ENCODE measurements at places on chromosomes 1 and 21.

GRCh38 chr1:224783006-224783651 is 146.3 kb upstream of the DNAH14 start:
- no peak for DNase-seq

DNA sequence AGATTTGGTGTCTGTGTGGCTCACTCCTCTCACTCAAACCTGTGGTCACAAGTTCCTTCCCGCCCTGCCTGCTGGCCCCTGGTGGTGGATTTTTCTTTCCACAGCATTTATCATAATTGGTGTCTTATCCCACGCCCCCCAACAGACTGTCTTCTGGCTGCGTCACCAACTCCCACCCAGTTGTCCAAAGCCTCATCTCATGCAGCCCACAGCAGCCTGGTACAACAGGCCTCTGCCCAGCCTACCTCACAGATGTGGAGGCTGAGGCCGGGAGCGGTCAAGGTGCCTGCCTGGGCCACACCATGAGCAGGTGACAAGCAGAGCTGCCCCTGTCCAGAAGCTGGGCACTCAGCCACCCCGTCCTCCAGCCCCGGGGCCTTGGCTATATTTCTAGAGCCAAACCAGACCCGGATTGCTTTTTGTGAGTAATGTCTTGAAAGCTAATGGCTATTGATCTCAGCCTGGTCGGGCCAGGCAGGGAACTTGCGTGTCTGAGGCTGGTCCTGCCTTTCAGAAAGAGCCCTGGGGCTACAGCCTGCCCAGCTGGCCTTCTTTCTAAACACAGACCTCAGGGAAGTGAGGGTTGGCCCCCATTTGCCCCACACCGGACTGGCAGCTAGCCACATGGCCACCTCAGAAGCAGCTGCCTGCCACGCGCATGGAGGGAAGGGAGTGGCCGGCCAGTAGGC is 2.6 kb downstream of the KCNAB2 start:
- DNase-seq, result no peak

- DNase-seq, result no peak
These were observed 7.5 kb downstream of the MX1 start for GRCh38 chr21:41433566-41433965.

DNA sequence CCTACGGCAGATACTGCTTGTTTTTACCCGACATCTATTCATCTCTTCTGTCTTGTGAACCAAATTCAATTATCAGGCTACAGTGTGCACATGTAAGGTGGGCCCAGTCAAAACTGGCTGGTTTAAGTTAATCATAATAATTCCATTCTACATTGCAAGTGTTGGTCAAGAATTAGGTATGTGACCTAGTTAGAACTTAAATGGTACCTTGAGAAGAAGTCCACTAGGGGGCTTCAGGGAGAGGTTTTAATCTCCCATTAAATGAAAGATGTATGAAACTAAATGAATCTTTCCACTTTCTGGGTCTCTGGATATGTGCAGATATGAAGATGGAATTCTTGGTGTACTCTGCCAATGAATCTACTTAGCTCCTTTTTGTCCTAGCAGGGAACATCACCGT is 187.1 kb downstream of the CDC42BPA start:
- no peak for DNase-seq

- DNase-seq, result no peak
These were observed 100.8 kb upstream of the C1orf174 start for GRCh38 chr1:4000811-4001251.

GRCh38 chr1:113995382-113995781 is 16.1 kb downstream of the OLFML3 start:
- no peak for DNase-seq
